ENCODE measurements at places on chromosomes 12 and 14.

GRCh38 chr12:49636979-49637755 is 13.8 kb downstream of the PRPF40B start:
- peak; percentile 75 for DNase-seq

DNA sequence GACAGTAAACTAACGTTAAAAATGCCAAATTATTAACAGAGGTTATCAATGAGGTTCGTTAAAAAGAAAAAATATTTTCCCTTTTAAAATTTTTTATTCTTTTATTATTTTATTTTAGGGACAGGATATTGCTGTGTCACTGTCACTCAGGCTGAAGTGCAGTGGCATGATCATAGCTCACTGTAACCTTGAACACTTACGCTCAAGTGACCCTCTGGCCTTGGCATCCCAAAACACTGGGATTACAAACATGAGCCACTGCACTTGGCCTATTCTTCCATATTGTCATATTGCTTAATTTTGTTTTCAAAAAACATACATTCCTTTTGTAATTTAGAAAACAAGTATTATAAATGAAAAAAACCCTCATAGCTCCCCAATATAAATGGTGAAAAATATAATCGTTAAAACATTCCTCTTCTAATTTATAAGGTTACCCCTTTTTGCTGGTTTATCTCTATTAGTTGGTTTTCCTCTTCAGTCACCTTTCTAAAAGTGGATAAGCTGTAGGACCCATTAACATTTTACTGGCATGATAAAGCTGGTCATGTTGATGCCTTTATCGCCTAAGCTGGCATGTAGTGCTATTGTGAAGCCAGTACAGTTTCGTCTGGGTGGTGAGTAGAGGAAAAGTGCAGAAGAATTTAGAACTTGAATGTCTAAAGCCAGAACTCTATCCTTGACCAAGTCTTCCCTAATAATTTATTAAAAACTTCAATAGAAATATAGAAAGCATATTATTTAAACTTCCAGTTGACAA is 27.6 kb downstream of the PDE3A start:
- no peak for DNase-seq

DNA sequence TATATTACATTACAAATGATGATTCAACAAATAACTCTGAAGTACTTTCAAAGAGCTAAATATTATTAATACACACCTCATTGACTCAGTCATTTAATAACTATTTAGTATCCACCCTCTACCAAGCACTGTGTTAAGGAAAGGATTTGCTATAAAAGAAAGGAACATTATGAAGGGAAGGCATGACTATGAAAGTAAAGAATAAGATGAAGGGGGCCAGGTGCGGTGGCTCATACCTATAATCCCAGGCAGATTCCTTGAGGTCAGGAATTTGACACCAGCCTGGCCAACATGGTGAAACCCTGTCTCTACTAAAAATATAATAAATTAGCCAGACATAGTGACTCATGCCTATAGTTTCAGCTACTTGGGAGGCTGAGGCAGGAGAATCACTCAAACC is 107.9 kb downstream of the PLCZ1 start:
- DNase-seq = no peak

- no peak for DNase-seq
Measured at GRCh38 chr14:50103558-50103957, 12.8 kb downstream of the VCPKMT start.

DNA sequence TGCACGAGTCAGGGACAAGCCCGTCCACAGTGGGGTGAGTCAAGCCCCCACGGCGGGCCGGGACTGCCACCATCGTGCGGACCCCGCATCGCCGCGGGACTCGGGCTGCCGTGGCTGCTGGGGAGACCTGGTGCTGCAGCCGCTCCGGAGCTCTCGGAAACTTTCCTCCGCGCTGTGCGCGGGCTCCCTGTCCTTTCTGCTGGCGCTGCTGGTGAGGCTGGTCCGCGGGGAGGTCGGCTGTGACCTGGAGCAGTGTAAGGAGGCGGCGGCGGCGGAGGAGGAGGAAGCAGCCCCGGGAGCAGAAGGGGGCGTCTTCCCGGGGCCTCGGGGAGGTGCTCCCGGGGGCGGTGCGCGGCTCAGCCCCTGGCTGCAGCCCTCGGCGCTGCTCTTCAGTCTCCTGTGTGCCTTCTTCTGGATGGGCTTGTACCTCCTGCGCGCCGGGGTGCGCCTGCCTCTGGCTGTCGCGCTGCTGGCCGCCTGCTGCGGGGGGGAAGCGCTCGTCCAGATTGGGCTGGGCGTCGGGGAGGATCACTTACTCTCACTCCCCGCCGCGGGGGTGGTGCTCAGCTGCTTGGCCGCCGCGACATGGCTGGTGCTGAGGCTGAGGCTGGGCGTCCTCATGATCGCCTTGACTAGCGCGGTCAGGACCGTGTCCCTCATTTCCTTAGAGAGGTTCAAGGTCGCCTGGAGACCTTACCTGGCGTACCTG is 1.1 kb downstream of the PDE3A start:
- DNase-seq = no peak

DNA sequence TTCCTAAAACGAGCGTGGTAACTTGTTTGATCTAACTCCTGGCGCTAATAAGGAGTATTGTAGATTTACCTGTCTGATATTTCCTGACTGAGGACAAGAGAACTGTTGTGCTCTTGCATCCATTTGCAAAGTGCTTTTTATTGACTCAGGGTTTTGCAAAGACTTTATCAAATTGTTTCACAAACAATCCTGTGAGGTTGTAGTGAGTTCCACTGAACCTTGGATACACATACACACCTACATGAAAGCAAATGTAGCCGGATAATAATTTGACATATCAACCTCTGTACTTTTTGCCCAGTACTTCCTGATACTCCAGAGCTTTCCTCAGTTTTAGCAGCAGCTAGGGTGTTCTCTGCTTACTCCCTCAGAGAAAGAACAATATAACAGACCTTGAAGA is 6.7 kb upstream of the PTGER2 start:
- no peak for DNase-seq

DNA sequence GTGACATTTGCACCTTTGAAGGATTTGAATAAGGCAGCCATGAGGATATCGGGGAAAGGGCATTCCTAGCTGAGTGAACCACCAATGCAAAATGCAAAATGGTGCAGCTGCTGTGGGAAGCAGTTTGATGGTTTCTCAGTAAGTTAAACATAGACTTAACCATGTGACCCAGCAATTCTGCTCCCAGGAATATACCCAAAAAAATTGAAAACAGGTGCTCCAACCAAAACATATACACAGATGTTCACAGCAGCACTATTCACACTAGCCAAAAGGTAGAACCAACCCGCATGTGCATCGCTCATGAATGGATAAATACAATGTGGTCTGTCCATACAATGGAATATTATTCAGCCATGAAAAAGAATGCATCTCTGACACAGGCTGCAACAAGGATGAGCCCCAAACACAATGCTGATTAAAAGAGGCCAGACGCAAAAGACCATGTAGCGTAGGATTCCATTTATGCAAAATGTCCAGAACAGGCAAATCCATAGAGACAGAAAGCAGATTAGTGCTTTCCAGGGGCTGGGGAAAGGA is 215.0 kb upstream of the MYL2 start:
- no peak for DNase-seq

GRCh38 chr12:92261692-92262091 is 116.0 kb upstream of the BTG1 start:
- no peak for DNase-seq

- DNase-seq = no peak
Measured at GRCh38 chr12:128268379-128268995, 1.5 kb downstream of the TMEM132C start.

- no peak for DNase-seq
Measured at GRCh38 chr12:132323171-132324010, 6.0 kb downstream of the GALNT9 start.

- DNase-seq = no peak
Measured at GRCh38 chr12:103848917-103849491, 8.0 kb upstream of the NT5DC3 start.

- DNase-seq = no peak
Measured at GRCh38 chr14:52834440-52834842, 43.0 kb upstream of the GNPNAT1 start.

- DNase-seq = no peak
Measured at GRCh38 chr12:90839346-90839745, 115.6 kb downstream of the CCER1 start.

DNA sequence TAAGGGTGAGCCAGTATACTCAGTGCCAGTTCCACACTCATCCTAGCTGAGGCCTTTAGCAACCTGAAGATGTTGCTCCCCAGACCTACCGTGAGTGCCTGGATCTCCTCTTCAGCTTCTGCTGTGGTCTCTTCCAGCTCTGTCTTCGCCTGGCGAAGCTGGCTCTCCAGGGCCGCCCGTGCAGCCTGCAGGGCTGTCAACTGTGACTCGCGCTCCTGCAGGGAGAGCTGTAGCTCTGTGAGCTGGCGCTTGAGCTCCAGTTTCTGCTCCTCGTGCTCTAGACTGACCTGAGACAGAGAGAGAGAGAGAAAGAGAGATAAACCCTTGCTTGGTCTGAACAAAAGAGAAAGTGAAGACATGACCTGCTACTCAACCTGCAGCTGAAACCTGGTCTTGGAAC is 84.0 kb downstream of the PRKAB1 start:
- no peak for DNase-seq

GRCh38 chr14:53608369-53608768 is 348.3 kb downstream of the BMP4 start:
- DNase-seq = no peak
